ENCODE measurements at places on chromosomes 1 and 21.

DNA sequence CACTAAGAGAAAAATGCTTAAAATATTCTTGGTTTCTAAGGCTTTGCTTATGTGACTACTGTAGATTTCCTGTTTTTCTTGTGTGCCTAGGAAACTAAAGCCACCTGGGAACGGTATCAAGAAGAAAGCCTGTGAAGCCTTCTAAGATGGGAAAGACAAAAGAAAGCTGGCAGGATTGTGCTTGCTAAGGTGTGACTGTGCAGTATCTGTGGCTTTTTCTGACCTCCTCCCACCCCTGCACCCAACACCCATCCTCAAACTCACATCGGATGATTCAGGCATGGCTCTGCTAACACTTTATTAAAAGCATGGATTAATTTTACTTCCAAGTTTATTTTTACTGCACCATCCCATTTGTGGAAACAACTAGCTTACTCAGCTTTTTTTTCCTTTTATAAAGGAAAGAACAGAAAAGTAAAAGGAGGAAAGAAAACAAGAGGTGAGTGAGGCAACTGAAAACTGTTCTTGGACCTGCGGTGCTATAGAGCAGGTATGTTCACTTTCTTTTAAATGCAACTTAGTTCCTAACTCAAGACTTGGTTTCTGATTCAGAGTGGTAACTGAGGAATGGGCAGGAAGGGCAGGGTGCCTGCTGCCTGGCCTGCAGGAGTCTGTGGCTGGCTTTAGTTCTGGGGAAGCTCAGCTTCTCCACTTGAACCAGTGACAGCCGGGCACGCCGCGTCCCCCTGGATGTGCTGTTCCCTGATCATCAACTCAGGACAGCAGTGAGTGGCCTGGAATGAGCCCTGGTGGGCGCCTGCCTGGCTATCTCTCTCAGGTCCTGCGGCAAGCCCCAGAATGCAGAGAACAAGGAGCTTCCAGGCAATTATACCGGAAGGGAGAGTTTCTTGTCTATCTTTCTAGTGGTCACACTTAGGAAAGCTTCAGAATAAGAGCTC lies at the start of gene GBP6:
Gene GBP6, plus strand, starts transcription at position 422 of the 899 bp plus-strand sequence. CDS start 4,493 bp downstream, outside the sequence.
- no peak for DNase-seq

GRCh38 chr1:89670711-89671110 lies 37.8 kb downstream of the LRRC8C start:
- DNase-seq, result no peak

- no peak for DNase-seq
Observed at GRCh38 chr1:2251786-2252185, 23.7 kb downstream of the SKI start.

- no peak for DNase-seq
Observed at GRCh38 chr1:18121072-18121820, 13.6 kb downstream of the IGSF21 start.

GRCh38 chr1:157240495-157241184 lies 102.4 kb upstream of the ETV3 start:
- no peak for DNase-seq

- no peak for DNase-seq
Observed at GRCh38 chr1:57111175-57111574, 145.4 kb upstream of the C8B start.

GRCh38 chr1:154081386-154082126 lies 73.3 kb downstream of the NUP210L start:
- DNase-seq, result no peak

DNA sequence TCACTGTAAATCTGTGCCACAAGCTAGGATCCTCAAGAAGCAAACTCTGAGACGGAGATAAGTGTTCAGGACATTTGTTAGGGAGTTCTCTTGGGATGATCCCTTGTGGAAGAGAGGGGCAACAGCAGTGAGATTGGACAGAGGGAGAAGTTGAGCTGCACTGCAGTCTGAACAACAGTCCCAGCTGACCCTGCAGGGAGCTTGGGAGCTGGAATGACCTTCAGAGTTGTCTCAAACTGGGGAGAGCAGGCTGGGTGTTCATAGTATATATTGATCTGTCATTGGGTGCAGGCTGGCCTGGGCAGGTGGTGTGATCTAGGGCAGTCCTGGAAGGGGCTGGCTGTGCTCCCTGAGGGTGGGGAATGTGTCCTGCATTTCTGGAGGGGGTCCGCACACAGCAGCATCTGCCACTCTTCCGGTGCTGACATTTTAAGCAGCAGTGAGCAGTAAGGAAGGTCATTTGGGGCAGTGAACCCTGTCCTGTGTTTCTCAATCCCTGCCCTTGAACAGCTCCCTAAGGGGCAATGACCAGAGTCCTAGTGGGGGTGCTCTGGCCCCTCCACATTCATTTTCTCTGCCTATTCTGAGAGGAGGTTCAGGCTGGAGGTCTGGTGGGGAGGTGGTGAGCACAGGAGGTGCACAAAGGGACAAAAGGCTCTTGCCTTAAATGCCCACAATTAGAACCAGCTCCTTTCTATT lies 90.2 kb upstream of the PPM1J start:
- no peak for DNase-seq

GRCh38 chr1:154960446-154961136 lies 991 bp downstream of the PYGO2 start:
- DNase-seq, result no peak

DNA sequence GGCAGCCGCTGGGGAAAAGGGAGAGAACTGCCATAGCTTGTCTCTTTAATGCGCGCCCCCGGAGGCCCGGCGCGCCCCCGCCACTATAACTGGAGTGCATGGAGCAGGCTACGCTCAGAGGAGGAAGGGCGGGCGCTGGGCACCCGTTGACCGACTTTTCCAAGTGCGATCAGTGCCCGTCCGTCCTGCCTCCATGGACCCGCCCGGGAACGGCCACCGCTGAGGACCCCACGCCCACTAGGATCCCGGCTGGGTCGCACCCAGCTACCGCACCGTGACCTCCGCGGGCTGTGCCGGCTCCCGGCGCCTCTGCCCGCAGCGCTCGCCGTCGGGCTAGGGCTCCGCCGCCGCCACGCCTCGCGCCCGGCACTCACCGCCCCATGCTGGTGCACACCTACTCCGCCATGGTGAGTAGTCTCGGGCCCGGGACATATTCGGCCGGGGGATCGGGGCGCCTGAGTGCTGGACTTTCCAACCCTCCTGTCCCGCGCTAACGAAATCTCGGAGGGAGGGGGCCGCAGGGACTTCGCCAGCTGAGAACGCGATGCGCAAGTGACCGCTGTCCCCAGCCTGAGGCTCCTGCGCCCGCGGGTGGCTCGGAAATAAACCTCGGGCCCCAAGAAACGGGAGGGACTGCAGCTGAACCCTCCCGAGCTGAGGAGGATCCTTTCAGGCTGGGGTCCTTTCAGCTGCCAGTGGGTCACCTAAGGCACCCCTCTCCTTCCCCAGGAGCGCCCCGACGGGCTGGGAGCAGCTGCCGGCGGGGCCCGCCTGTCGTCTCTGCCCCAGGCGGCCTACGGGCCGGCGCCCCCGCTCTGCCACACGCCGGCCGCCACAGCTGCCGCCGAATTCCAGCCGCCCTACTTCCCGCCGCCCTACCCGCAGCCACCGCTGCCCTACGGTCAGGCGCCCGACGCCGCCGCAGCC lies at the start of gene TFAP2E:
Gene TFAP2E, plus strand, starts transcription at position 117 of the 927 bp plus-strand sequence. Its CDS starts 264 bp downstream, at position 381.
- DNase-seq, result no peak

All from stimulated activated CD8-positive, alpha-beta memory T cell treated with anti-CD3 and anti-CD28 coated beads, Interleukin-15, amount 100 ng/mL, for 48 hours (primary cell).